ENCODE measurements at places on chromosomes 6 and 20. TPM values are rescaled to one million over a fixed set of nuclear protein-coding genes. Genes with fewer than 3 reads are reported as not detected.

GRCh38 chr20:50708845-50709635, 17.7 kb upstream of the RIPOR3 start:
- no peak for DNase-seq

- no peak for DNase-seq
Measured at GRCh38 chr6:109373762-109374161, 8.5 kb downstream of the CD164 start.

Gene NECAB3
- 22.5 TPM for total RNA-seq

DNA sequence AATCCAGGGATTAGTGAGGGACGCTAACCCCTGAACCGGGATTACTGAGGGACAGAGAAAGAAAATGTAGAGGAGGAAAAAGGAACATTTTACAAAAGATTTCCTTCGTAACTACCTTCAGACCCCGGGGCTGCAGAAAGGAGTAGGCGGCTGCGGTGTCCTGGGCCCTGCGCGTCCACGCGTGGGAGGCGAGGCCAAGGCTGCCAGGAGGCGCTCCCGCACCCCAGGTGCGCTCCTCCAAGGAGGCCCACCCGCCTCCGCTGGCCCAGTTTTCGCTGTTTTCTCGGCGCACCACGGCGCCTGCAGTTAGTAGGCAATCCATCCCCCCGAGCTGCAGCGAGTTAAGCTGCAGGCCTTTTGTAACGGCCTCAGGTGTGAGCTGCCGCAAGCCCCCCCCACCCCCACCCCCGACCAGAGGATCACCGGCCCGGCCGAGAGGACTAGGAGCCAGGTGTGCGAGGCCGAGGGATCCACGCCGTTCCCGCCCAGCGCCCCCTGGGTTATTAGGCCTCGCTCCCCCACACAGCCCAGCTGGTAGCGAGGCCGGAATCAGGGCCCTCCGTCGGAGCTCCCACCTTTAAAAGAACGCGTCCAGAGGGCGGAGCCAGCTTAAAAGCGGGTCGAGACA, 380.3 kb upstream of the ARID1B start:
- no peak for DNase-seq

Gene ANKRD66
- total RNA-seq, result not detected

Gene SAPCD1
- total RNA-seq, result 2.0 TPM

DNA sequence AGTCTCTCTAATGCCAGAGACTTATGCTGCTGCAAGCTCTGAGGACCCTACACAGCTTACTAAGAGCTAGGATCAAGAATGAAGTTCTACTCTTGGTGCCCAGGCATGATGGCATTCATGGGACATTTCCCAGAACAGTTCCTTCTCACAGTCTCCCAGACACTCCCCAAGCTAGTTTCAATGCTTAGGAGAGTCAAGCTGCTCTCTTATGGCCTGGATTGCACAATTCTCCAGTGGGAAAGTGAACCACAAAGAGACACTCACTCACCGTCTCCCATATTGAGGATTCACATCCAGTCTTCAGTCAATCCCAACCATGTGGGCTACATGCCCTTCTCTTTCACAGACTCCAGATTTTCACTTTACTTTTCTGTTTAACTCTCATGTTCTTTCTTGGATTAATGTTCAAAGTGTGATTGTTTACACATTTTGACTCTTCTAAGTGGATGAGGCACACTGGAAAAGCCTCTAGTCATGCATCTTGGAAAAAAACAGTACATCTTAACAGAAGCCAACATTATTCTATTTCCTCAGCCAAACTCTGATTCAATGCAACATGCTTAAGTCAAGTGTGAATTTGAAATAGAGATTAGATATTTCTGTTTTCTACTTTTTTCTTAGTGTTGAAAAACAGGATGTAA, 447.8 kb upstream of the BTBD3 start:
- DNase-seq, result no peak

DNA sequence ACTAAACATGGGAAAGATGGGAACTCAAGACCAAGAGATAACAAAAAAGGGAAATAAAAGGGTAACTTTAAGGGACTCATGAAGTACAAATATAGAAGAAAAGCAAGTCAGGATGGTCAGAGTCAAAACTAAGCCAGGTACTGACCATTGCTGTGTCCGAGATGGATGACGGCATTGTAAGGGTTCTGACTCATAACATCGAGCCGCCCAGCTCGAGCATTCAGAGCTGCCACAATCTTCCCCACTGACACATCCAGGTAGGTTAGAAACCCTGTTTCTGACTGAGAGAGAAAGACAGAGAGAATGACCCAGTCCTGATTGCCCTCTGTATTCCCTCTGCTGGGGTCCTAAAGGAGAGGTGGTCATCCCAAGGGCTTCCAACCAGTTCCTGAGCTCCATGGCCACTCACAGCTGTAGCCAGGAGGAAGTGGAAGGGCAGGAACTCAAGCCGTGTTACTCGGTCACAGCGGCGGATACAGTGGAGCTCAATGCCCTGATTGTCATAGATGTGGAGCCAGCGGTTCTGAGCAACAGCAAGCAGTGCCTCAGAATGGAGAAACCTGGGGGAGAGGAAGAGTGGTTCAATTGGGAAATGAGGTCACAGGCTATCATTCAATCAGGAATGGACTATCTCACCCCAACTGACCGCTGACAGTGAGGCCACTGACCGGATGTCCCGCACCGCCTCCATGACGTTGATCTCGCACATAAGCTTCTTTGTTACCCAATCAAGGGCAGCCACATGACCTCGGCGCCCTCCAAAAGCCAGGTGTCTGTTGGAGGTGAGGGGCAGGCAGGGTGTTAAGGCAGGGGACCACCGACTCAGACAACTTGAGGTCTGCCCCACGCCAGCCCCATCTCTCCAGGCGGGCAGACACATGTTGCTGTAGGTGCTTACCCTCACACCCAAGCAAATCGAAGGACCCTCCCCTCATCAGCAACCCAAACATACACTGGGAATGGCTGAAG, 1.8 kb downstream of the WDR46 start:
- DNase-seq, result peak; percentile 78

GRCh38 chr20:39873286-39873685, 815.8 kb downstream of the MAFB start:
- DNase-seq, result no peak

GRCh38 chr6:166563200-166563599, 23.3 kb downstream of the RAMACL start:
- peak; percentile 79 for DNase-seq

DNA sequence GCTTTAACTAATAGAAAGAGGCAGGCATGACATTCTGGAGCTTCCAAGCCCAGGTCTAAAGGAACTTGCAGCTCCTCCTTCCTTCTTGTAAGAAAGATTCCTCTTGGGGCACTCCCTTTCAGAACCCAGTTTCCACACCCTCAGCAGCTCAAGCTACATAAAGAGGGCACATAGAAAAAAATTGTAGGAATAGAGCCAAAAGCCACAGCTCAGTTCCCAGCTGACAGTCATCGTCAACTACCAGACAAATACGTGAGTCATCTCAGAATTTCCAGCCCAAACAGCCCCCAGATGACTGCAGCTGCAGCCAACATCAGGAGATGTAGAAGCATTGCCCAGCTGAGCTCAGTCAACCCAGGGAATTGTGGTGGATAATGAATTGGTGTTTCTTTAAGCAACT, 349.8 kb upstream of the ARID1B start:
- no peak for DNase-seq

DNA sequence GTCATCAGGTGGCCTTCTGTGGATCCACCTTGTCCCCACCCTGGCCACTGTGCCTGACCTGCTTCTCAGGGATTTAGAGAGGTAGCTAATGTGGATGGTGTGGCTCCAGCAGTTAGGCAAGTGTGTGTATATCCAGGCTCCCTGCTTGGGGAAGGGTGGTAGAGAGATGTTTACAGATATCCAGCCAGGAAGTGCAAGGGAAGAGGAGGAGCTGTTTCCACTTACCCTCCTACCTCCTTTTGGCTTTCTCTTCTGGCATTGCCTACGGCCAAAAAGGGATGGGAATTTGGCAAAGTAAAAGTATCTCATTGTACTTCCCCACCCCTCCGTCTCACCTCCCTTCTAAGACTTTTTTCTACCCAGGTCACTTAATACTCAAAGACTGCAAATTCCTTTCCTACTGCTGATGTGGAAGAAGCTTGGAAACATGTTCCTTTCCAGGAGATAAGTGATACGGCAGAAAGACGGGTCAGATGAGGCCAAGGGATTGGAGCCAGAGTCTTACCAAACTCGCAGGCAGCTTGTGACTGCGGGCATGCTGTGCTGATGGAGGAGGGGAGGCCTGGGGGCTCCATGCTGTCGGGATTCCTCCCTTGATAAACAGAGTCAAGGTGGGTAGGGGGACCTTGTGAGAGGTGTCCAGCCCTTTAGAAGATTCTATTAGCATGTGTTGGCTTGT, 253.4 kb downstream of the PRL start:
- DNase-seq, result no peak

Gene WFDC2
- not detected for total RNA-seq

DNA sequence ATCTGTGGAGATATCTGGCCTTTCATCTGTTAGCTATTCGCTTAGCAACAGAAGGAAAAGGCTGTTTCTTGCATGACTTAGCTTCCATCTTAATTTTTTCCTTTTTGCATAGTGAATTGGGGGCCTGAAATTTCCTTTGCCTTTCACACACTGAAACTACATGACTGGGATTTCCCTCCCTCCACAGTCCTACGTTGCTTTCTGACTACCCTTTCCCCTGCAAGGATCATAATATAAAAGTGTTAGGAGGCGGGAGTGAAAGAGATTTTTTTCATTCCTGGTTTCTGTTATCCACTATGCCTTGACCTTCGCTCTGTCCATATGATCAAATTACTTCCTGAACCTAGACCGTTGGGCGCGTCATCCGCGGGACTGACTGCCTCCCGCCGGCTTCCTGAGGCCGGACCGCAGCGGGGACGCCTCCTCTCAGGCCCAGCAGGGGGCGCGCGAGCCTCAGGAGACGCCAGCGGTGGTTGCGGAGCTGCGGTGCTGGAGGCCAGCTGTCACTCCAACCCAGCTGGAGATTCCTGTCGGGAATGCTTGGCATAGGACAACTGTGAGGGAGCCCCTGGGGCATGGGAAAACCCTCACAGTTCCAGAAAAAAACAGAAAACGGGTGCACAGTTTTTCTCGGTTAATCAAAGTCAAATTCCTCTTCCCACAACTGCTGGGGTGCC, 55.6 kb downstream of the MEP1A start:
- peak; percentile 96 for DNase-seq
